ENCODE measurements at places on chromosomes 4 and X. TPM values are rescaled to one million over a fixed set of nuclear protein-coding genes. Genes with fewer than 3 reads are reported as not detected.

Gene YTHDC1
- 28.9 TPM for total RNA-seq

Gene SUPT20HL1
- total RNA-seq, result not detected

Gene RAB9B
- total RNA-seq, result not detected

Gene MAGEA2
- not detected for total RNA-seq

Gene PDGFC
- 39.2 TPM for total RNA-seq

Gene RIPPLY1
- total RNA-seq, result not detected

Gene AMOT
- total RNA-seq, result under 0.01 TPM

Gene SPARCL1
- total RNA-seq, result 0.72 TPM

Gene CYSLTR1
- total RNA-seq, result not detected

Gene SPACA5
- not detected for total RNA-seq

Gene ADGRG2
- 0.21 TPM for total RNA-seq

Gene TLR7
- total RNA-seq, result not detected

Gene TRIM2
- total RNA-seq, result 14.5 TPM

Gene DRD5
- not detected for total RNA-seq

All from tracheal epithelial cell (primary cell).